ENCODE measurements at places on chromosomes 3 and 15.

DNA sequence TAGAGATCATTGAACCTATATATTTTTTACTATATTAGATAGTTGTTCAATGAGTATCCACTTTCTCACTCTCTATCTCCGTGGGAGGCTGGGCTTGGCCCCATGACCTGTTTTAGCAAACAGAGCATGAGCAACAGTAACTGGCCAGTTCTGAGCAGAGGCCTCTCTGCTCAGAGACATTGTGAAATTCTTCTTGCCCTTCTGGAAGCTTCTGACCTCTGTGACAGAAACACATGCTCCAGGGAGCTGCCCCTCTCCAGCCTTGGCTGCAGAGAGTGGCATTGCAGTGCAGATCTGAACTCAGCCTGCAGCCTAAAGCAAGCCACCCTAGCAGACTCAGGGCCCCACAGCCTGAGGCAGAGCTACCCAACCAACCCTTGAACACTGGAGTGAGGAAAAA, 20.5 kb downstream of the FAM240A start:
- no peak for DNase-seq

DNA sequence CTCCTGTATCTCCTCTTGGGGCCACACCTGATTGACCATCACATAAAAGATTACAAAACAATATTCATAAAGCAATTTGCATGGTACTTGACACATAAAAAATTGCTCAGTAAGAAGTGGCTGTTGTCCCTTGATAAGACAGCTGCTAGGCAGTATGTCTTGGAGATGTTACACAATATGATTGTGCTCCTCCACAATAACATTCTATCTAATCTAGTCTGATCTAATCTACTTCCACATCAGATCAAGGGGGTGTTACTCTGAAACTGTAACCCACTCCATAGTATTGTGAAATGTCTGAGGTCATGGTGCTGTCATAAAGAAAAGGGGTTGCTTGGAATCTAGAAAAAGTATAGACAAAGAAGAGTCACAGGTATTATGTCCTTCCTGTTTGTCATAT, 23.4 kb upstream of the AQP9 start:
- no peak for DNase-seq

- DNase-seq, result no peak
Measured at GRCh38 chr3:154123906-154124305, 2.7 kb downstream of the ARHGEF26 start.

GRCh38 chr15:73624530-73624929, 8.7 kb downstream of the NPTN start:
- DNase-seq, result no peak

DNA sequence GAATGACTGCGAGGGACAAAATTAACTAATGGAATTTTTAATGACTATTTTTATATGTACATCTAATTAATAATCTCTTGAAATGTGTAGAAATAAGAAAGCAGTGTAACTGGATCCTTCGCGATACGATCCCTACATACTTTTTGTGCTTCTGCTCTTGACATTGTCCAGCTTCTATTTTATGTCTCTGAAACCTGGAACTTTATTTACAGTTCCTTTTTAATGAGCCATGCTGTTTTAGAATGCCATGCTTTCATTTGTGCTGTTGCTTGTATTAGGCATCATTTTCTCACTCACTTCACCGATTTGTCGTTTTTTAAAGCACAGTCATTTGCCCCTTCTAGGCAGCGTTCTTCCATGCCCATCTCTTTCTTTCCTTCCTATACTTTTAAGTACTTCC, 301.3 kb downstream of the EDEM1 start:
- DNase-seq, result no peak

DNA sequence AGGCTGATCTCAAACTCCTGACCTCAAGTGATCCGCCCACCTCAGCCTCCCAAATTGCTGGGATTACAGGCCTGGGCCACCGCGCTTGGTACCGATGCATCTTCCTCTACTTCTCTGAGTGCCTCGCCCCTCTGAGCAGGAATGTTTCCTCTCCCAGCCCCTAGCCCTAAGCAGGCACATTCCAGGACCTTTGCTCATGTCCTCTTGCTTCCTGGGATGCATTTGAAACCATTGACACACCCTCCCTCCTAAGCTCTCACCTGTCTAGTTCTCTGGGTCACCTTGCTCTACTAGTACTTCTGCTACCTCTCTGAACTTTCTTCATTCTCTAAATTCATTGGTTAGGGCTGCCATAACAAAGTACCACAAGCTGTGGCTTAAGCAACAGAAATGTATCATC, 17.9 kb upstream of the UACA start:
- no peak for DNase-seq

GRCh38 chr15:80605591-80606150, 89.4 kb upstream of the ABHD17C start:
- no peak for DNase-seq

DNA sequence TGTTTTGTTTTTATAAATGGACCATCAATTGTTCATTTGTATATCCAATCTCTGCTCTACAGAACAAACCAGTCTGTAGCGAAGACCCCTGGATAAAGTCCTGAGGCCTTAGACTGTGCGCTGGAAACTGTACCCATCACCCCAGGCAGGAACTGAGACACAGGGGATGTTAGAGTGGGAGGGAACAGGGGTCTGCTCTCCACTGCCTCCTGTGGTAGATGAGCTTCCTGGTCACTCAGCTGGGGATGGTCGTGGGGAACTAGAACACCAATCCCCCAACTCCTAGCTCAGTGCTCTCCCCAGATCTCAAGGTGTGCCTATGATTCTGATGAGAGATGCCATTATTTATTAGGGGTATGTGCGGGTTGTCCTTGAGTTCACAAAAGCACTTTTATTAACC, 340.2 kb upstream of the IGF1R start:
- DNase-seq, result no peak

- DNase-seq, result no peak
Measured at GRCh38 chr3:52896151-52896550, 1.2 kb downstream of the STIMATE start.

GRCh38 chr3:4645468-4645867, 152.3 kb downstream of the ITPR1 start:
- no peak for DNase-seq

DNA sequence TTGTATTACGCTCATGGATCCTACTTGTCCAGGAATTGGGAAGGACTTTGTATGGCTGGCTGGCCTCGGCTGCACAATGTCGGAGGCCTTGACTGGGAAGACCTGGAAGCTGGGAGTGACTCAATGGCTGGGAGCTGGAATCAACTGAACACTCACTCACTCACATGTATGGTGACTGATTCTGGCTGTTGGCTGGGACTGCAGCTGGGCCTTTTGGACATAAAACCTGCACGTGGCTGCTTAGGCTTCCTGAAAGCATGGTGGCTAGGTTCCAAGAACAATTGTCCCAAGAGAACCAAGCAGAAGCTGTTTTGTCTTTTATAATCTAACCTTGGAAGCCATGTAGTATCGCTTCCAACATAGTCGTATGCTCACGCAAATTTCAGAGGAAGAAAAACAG, 38.0 kb upstream of the CMTM8 start:
- DNase-seq, result peak; percentile 92

DNA sequence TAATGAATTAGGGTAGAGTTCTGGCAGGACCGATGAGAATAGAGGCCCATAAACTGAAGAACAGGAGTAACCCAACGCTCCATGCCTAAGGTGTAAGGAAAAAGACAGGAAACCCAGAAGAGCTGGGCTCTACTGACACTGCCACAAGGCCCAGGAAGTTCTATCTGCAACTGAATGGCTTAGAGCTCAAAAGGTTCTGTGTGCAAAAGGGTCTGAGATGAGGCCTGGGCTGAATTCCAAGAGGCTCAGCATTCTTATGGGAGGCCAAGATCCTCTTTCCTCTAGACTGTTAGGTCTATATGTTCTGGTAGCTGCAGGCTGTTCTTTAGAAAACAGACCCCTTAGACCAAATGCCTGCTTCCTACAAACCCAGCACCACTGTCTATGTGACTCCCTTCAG, 30.5 kb upstream of the PRSS50 start:
- DNase-seq, result no peak

DNA sequence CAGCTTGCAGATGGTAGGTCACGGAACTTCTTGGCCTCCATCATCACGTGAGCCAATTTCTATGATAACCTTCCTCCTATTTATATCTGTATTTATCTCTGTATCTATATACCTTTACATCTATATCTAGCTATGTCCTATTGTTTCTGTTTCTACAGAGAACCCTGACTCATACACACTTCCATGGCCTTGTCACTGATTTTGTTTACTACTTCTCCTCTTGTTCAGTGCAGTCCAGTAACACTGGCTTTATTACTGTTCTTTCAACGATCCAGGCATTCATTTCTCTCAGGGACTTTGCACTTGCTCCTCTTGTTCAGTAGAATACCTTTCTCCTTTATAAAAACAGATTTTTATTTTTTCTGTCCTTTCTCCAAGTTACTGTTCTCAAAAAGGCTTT, 937.0 kb upstream of the ALCAM start:
- DNase-seq, result no peak

DNA sequence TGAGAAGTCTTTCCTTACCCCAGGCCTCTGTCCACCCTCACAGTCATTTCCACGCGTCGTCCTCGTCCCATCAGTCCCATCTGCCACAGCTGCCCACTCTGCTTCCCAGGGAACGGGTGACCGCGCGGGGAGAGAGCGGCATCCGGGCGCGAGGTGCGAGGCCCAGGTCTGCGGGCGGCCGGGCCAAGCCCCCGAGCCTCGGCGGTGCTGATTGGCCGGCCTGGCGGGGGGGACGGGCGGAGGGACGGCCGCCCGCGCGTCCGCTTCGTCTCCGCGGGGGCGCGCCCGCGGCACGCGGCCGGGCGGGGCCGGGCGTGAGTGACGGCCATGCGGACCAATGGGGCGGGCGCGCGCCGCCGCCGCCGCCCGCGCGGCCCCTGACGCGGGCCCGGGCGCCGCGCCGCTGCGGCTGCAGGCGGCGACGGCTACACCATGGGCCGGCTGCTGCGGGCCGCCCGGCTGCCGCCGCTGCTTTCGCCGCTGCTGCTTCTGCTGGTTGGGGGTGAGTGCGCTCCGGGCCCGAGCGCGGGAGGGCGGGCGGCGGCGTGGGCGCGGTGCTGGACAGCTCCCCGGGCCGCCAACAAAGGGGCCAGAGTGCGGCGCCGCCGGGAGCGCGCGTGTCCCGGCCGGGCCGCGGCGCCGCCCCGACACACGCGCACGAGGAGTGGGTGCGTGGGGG, at the start of gene PODXL2:
TSS of gene PODXL2 (plus strand) at position 398 of the 679 bp plus-strand sequence. CDS start at position 433, 35 bp downstream.
- peak; percentile 20 for DNase-seq

- no peak for DNase-seq
Measured at GRCh38 chr15:98978153-98978552, 29.4 kb downstream of the PGPEP1L start.

GRCh38 chr15:53212785-53213184, 422.6 kb upstream of the ONECUT1 start:
- DNase-seq, result no peak

- no peak for DNase-seq
Measured at GRCh38 chr15:63046917-63047760, 4.6 kb downstream of the TPM1 start.

DNA sequence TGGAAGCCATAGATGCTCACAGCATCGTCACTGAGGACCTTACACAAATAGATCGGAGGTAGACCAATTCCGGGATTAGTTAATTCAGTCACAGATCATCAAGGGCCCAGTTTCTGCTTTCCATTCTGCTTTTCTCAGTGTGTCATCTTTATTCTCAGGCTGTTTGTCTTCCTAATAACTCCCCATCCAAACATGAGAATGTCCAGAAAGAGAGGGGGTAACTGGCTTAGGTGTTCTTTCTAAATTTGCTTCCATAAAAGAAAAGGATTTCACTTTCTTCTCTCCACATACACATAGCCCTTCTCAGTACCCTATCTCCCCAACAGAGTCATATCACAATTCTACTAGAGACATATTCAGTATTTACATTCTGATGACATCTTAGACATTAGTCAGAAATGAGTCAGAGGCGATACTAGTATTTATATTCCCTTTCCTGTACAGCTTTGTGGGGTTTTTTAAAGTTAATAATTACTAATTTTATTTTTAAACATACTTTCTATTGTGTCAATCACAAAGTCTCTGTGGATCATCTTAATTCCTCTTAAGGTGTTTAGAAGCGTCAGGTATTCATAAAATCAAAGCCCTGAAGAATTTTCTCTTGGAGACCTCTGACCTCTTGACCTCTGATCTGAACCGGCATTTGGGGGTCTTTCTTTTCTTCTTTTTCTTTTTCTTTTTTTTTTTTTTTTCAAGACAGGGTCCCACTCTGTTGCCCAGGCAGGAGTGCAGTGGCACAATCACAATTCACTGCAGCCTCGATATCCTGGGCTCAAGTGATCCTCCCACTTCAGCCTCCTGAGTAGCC, 24.3 kb upstream of the IL12A start:
- peak; percentile 39 for DNase-seq
